Stimulated activated effector memory CD8-positive, alpha-beta T cell treated with anti-CD3 and anti-CD28 coated beads, Interleukin-12 subunit alpha, Interleukin-12 subunit beta, amount 100 ng/mL, for 72 hours (primary cell): ENCODE measurements at places on chromosomes 1 and 21.

- DNase-seq: no peak
These were observed 29.5 kb upstream of the JUN start for GRCh38 chr1:58813361-58813760.

GRCh38 chr1:115065021-115065420 is 24.3 kb downstream of the TSPAN2 start:
- DNase-seq: no peak

- DNase-seq: no peak
These were observed 19.5 kb upstream of the SUCO start for GRCh38 chr1:172513479-172513878.

DNA sequence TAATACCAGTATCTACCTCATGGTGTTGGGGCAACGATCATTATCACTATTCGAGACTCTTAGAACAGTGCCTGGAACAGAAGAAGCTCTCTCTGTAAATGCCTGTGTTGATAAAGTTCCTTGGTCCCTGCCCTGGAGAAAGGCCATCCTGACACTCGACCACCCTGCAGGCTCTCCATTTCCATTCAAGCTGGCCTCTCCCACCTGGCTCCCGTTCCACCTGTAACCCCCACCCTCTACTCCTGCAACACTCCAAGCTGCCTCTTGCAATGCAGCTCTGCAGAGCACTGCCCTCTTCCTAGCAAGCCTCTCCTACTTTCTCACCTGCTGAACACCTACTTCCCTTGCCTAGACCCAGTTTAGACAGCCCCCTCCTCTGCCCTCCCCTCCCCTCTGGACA is 6.1 kb downstream of the SPOCD1 start:
- no peak for DNase-seq

- DNase-seq: no peak
These were observed 1.2 kb downstream of the OR2T1 start for GRCh38 chr1:248404024-248404423.

GRCh38 chr1:46675549-46676314 is 4.1 kb downstream of the TEX38 start:
- DNase-seq: no peak

DNA sequence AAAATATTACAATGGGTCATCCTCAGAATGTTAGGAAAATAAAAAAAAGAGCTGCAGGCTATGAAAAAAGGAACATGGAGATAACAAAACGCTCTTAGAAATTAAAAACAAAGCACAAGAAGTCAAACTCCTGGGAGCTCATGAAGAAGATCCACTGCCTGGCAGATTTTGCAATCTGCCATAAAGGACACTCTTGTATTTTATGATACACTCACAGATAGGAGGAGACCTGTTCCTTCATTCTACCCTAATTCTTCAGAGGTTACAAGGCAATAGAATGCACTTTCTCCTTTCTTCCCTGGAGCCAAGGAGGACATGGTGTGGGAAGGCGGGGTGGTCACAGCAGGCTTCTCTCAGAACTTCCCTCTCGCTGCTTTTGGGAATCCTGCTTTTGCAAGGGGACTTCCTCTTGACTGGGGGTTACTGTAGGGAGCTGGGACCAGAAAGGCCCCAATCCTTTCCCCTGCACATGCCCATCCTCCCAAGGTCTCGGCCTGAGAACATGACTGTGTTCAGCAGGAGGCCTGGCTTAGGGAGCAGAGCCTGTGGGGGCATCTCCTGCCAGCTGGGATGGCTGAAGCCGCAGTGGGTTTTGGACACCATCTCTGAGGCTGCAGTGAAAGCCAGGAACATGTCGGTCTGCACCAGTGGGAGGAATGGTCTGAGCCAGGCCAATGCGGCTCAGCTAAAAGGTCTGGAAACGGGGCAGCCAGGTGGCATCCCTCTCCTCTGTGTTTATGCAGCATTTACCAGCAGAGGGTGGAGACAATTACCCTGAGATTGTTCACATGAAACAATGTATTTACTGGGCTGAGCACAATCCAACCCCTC is 44.8 kb downstream of the GPR161 start:
- no peak for DNase-seq

GRCh38 chr1:4093856-4094565 is 193.9 kb upstream of the C1orf174 start:
- DNase-seq: no peak

DNA sequence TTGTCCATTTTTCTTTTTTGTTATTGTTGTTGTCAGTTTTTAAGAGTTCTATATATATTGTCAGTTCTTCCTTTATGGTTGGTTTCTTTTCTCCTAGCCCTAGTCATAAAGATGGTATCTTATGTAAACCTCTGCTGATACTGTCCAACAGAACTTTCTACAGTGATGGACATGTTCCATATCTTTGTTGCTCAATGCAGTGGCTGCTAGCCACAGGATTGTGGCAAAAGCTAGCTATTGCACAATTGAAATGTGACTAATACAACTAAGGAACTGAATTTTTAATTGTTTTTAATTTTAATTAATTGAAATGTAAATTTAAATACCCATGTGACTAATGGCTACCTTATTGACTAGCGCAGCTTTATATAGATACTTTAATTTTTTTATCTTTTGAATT is 411.8 kb upstream of the PTBP2 start:
- DNase-seq: no peak

- no peak for DNase-seq
These were observed 6.5 kb upstream of the MAB21L3 start for GRCh38 chr1:116104667-116105066.

- no peak for DNase-seq
These were observed 50.7 kb downstream of the VAV3 start for GRCh38 chr1:107914119-107914765.

GRCh38 chr1:84492726-84493125 is 13.5 kb upstream of the SPATA1 start:
- no peak for DNase-seq

DNA sequence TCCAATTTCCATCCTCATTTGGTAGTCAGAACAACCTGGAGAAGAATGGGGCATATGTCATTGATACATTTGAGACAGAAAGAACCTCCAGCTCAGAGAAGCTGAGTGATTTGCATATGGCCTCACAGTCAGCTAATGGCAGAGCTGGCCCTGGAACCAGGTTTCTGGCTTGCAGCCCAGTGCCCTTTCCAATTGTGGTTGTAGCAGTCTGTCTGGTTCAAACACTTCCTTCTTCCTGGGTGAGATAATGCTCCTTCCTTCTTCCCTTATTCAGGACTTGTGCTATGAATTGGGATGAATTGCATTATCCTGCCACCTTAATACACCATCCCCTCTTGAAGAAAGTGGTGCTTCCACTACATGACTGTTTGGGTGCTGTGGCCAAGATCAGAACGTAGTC is 24.2 kb downstream of the SLC5A9 start:
- no peak for DNase-seq

DNA sequence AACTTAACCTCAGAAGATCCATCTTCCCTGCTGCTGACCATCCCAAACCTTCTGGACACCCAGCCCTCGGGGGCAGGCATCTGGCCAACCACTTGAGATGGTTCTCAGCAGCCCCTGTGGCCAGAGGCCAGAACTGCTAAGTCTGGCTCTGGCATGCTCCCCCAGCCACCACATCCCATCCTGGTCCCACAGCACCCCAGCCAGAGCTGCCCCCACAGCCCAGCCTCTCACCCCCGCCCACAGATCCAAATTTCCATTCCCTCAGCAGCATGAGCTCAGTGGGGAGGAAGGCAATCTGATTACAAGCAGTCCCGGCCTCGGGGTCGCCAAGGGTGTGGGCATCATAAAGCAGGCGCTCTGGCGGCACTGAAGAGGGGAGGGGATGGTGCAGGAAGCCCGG is 45.6 kb downstream of the GLIS1 start:
- DNase-seq: no peak

- no peak for DNase-seq
These were observed 19.3 kb downstream of the AHCYL1 start for GRCh38 chr1:110003747-110004428.

DNA sequence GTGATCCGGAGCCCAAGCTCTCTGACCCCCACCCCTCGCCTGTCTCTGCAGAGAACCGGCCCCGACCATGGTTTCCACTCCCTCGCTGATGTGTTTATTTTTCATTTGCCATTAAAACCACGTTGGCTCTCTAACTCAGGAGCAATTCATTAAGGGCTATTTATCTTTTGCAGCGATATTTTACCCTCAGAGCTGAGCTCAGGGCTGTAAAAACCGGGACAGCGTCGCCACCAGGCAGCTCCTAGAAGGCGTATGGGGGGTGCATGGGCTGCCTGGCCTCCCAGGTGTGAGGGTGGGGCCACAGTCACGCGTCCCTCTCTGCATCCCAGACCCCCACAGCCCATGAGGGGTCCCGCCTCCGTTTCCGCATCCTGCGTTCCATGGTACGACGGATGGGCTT is 71.4 kb downstream of the PRDM16 start:
- DNase-seq: no peak

- no peak for DNase-seq
These were observed 136.1 kb upstream of the HOOK1 start for GRCh38 chr1:59678493-59679228.

DNA sequence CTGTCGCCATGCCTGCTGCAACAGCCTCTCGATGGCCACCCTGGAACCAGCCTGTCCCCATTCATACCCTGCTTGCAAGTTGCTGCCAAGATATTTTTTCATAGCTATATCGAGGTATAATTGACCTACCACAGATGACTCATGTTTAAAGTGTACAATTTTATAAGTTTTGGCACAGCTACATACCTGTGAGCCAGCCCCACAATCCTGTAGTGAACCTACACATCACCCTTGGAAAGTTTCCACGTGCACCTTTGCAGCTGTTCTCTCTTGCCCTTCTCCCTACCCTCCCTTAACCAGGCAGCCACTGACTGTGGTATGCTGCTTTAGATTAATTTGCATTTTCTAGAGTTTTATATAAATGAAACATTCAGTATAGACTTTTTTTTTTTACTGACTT is 23.0 kb upstream of the KCNJ6 start:
- no peak for DNase-seq

DNA sequence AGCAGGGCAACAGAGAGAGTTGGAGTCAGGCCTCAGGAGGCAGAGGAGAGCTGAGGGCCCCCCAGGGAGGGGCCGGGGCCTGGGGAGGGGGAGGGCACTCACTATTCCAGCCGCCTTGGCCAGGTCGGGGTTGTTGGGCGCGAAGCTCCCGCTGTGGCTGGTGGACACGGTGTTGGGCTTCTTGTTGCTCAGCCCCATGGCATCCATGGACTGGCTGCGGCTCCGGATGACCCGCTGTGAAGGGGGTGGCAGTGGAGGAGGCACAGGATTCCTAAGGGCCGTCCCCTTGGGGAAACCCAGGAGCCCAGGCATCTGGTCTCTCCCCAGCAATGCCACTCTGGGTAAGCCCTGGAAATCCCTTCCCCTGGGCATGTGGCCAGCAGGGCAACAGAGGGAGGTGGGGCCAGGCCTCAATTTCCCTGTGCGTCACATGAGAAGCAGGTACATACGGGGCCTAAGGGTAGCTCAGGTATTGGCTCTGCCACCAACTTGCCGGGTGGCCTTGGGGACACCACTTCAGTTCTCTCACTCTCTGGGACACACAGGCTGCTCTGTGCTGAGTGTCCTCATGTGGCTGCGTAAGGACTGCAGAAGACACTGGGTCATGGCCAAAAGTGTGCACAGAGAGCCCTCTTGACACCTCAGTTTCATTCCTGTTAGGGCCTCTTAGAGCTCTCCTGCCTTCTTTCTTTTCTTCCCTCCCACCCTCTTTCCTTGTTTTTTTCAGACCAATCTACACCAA is 63.0 kb downstream of the RAP1GAP start:
- DNase-seq: no peak

DNA sequence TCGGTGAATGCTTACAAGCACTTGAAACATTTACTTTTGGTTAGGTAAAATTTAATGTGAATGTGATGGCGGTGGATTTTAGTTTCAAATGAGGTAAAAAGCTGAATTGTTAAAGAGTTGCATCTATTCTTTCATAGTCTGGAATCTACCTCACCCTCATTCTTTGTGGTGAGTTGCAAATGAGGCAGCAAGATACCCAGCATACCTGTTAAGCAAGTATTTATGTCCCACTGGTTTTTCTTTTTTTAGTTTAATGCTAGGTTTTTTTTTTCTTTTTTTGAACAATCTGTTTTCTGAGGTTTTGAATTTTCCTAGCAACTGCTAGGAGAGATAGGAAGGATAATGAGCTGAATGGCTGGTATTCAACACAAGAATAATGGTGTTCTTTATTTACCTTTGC is 127.9 kb upstream of the CACYBP start:
- DNase-seq: no peak

DNA sequence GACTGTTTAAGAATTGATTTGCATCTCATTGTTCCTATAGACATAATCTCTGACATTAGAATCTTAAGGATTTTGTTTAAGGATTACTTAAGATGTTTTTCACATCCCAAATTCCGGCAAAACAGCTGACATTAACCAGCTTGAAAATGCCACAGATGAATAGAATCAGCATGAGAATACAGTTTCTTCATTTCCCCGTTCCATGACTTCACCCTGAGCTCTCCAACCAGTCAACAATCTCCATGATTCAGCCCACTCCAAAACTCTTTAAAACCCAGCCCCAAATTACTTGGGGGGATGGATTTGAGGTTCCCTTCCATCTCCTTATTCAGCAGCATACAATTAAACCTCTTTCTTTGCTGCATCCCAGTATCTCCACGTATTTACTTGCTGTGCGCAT is 201.0 kb downstream of the LYPLAL1 start:
- no peak for DNase-seq

- DNase-seq: no peak
These were observed 3.4 kb downstream of the NCAM2 start for GRCh38 chr21:21001591-21002100.

- no peak for DNase-seq
These were observed 63.9 kb downstream of the SDC3 start for GRCh38 chr1:30844631-30845030.

DNA sequence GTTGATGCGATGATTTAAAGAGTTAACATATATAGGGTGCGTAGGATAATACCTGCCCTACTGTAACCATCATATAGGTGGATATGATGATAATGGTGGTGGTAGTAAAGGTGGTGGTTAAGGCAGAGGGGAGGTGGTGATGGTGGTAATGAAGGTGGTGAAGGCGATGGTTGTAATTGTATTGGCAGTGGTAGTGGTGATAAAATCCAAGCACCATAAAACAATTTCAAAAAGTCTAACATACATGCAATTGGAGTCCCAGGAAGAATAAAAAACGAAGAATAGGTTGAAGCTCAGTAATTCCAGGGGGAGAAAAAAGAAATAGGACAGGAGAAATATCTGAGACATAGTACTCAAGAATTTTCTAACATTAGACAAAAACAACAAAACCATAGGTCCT is 27.3 kb upstream of the RAB4A start:
- DNase-seq: no peak

- peak; percentile 20 for DNase-seq
These were observed 442 bp upstream of the AHCYL1 start for GRCh38 chr1:109984190-109984455.

DNA sequence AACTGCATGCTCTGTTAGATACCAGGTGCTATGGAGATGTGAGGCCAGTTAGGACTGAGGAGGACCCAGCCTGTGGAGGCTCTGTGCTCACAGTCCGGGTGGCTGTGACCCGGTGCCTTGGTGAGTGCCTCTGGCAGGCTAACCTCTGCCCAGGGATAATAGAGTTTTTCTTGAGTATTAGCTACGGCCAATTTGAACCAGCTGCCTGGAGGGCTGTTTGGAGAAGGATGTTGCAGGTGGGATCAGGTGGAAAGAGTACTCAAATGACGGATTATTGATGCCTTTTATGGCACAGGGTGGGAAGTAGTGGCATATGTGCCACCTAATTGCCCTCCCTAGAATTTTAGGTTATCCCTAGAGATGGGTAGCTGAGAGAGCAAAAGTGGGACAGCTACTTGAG is 182.7 kb downstream of the GRIK3 start:
- no peak for DNase-seq
